Fibroblast of gingiva (primary cell): ENCODE measurements at places on chromosomes 1 and 21.

- no peak for DNase-seq
Measured at GRCh38 chr1:203069030-203069747, 16.6 kb downstream of the MYOG start.

GRCh38 chr21:18023157-18023556 is 204.0 kb upstream of the C21orf91 start:
- DNase-seq: no peak

DNA sequence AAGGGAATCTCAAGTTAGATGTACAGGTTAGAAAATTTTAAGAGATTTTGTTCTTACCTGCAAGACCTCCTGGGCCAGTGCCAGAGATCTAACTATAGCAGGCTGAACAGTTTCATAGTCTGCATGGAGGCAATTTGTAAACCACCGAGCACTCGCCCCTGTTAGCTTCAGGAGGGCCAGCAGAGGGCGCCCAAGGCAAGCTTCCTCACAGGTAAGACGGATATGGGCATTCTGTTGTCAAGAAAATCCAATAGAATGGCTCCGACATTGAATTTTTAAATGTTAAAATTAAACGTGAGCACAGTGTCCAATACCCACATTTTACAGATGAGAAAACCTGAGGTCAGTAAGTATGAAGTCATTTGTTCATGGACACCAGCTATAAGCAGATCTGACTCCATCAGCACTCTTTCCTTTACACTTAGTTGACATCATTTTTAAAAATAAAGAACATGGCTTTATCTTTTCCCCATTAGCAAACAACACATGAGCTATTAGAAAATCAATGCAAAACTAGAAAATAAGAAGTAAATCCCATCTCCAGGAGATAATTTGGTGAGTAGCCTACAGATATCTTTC is 2.2 kb downstream of the REG4 start:
- peak; percentile 57 for DNase-seq

- no peak for DNase-seq
Measured at GRCh38 chr1:20500716-20501115, 7.2 kb downstream of the MUL1 start.

DNA sequence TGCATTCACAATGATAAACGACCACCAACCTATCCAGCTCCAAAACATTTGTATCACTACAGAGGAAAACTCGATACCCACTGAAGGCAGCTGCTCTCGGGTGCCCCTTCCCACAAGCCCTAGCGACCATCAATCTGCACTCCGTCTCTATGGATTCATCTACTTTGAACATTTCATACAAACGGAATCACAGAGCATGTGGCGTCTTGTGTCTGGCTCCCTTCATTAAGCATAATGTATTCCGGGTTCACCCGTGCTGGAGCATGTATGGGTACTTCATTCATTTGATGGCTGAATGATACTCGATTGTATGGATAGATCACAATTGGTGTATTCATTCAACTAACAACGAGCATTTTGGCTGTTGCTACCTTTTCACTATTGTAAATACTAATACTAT is 340.2 kb downstream of the SMYD3 start:
- DNase-seq: no peak

DNA sequence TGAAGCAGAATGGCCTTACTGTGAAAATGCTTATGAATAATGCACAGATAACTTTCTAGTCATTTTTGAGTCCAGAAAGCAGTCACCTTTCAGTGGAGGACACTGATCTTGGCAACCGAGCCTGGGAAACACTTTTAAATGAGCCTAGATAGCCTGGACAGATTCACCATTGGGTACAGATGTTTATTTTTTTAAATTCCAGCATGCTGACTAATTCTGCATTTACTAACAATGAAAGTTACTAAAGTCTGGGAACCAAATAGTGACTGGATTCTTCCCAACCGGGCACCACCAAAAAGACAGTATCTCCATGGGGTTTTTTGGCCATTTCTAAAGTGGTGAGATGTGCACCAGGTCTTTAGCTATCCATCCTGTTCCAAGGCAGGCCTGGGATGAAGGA is 3.3 kb upstream of the FMOD start:
- peak; percentile 53 for DNase-seq

DNA sequence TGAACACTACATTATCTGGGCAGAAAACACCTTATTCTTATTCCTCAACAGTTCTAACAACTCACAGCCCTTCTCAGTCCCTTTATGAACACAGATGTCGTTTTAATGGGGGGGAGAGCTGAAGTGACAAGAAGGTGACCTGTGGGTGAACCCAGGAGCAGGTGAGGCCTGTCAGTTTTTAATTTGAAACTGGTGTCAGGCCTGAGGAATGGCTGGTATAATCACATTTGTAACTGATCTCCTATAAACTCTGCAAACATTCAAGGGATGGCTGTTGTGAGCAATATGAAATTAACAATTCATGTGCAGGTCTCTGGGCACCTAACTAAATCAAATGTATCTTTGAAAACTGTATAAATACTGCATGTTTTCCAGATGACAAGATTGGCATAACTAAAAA is 362.1 kb upstream of the NR5A2 start:
- DNase-seq: no peak
